ENCODE measurements at places on chromosomes 1 and 21.

- DNase-seq, result no peak
Measured at GRCh38 chr1:182426442-182427430, 23.2 kb upstream of the RGSL1 start.

GRCh38 chr21:14968029-14968428, 96.8 kb downstream of the NRIP1 start:
- DNase-seq, result no peak

GRCh38 chr1:222935239-222935900, 120.5 kb downstream of the DISP1 start:
- no peak for DNase-seq

DNA sequence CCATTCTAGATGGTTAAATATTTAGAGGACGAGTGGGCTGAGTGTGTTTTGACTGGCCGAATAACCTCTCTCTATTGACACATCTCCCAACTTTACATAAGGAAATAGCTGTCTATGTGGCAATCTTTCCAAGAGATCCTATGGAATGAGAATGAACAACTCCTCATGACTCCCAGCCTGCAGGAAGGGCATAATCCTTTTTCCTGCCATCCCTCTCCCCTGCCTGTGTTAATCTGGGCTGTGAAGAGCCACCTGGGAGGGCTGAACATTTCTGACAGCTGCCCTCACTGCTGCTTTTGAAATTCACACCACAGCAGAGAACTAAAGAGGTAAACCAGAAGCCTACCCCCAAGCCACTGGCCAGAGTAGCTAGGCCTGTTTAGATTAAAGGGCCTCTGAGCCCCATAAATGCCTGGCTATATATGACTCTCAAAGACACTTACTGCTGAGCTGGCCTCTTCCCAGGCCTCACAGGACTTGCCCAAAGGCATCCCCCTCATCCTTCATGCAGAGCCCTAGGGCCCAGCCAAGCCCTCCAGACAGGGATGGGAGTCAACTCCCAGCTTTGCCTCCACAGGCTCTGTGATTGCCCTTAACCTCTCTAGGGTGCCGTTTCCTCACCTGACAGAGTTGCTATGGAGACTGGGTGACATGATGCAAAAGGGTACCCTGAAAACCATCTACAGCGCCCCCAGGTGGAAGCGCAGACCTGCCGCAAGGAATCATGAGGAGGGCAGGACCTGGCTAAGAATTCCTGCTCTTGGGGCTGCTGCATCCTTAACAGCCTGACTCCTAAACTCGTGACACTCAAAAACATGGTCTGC, 42.0 kb upstream of the LDLRAP1 start:
- no peak for DNase-seq

GRCh38 chr1:19179597-19180264, 30.3 kb downstream of the UBR4 start:
- no peak for DNase-seq

GRCh38 chr1:102593276-102593675, 515.0 kb downstream of the COL11A1 start:
- no peak for DNase-seq

DNA sequence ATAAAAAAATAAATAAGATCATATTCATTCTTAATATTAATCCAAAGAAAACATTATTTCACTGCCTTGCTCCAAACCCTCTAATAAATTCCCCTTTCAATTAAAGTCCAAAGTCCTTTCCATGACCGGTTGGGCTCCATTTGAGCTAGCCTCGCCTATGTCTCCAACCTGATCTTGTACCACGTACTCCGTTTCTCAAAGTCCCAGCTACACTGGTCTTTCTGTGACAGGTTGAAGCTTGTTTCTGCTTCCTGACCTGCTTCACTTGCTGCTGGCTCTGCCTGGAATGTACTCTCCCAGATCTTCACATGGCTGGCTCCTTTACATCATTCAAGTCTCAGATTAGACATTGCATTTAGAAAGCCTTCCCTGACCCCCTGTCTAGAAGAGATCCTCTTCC, 16.4 kb downstream of the RPL5 start:
- no peak for DNase-seq

GRCh38 chr1:90486996-90487395, 230.1 kb downstream of the BARHL2 start:
- DNase-seq, result no peak

GRCh38 chr1:113190078-113190477, 117.1 kb downstream of the LRIG2 start:
- DNase-seq, result no peak

GRCh38 chr1:221633841-221634409, 108.0 kb downstream of the DUSP10 start:
- no peak for DNase-seq

- peak; percentile 93 for DNase-seq
Measured at GRCh38 chr1:234997201-234997895, 131.3 kb downstream of the TOMM20 start.

GRCh38 chr1:167763525-167764220, 41.9 kb downstream of the MPZL1 start:
- DNase-seq, result no peak

DNA sequence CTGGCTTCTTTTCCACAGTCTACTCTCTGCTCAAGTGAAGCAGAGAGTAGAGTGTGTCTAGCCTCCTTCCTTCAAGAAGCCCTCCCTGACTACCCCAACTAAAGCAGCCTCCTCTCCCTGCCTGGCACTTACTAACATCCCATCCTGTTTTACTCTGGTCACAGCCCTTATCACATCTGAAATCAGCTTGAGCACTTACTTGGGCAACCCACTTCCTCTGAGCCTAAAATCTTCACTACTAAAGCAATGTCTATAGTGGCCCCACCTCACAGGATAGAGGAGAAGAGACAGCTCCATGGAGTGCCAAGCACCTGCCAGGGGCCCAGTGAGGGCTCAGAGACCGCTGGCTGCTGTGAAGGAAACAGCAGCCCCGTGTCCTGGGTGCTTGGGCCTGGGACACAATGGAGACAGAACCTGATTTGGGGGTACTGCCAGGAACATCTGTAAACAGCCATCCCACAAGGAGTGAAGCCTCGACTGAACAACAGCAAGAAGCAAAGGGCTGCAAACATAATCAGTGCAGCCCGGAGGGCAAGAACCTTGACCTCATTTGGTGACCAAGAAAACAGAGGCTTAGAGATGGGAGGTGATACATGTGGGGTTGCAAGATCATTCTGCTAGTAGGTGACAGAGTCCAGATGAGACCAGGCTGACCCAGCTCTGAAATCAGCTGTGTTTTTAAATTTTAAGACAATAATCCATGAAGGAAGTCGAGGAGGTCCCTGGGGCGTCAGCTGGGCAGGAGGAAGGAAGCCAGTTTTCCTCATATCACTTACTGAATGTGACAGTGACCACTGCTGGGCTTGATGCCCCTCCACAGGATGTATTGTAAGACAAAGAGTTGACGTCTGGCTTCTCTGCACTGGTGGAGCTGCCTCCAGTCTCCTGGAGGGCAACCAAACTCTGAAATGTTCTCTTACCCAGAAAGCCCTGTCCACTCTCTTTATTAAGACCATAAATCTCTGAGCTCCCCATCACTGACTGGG, 710.6 kb downstream of the MATN1 start:
- no peak for DNase-seq

GRCh38 chr1:31976401-31976800, 37.3 kb upstream of the KHDRBS1 start:
- DNase-seq, result peak; percentile 39

DNA sequence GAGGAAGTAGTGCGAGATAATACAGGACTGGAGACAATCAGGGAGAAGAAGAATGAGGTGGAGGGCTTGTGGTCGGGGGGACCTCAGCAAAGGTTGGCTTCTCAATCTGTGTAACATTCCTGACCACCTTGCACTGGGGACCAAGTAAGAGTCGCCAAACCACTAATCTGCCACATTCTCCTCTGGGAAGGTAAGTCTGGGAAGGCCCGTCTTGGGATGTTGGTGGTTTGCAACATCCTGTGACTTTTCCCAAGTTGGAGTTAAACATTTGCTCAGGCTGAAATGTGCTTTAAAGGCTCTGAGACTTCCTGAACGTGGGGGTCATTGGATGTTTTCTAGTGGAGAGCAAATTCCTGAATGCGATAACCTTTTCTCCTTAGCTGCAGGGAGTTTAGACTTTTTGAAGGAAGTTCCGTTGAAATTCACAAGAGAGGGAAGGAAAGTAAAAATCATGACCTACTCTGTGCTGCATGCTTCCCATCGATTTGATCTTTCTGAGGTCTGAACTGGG, 325.9 kb downstream of the RPS6KC1 start:
- DNase-seq, result no peak

DNA sequence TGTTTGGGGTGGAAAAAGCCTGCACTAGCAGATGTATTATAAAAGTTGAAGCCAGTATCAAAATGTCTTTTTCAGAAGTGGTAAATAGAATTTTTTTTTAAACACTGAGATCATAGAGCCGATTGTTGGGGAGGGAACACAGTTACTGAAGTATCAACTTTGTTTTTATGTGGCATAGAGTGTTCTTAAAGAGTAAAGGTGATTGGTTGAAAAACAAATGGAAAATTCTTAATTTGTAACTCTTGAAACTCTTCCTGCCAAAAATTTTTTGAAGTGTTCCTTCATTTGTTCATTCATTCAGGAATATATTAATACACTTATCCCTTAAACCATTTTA, 83.3 kb downstream of the DISP1 start:
- DNase-seq, result no peak

GRCh38 chr1:3661631-3662030, 9.3 kb downstream of the TP73 start:
- DNase-seq, result no peak

- DNase-seq, result no peak
Measured at GRCh38 chr1:31959521-31960340, 21.6 kb upstream of the PTP4A2 start.

GRCh38 chr1:5515501-5515900, 476.7 kb downstream of the NPHP4 start:
- DNase-seq, result no peak

DNA sequence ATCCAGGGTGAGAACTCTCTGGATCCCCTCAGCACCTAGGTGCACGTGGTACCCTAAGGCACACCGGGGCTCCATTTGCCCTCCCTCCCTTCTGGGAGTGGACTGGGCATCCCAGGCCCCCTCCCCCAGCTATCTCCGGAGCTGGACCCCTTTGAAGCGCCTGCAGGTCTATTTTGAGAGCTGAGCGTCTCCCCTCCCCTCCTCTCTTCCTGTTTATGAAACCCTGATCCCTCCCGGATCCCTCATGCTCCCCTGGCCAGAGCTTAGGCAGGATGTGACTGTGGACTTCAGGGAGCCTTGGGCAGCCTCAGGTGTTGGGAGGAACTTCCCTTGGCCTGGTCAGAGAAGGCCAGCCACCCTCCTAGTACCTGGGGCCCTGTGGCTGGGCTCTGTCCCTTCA, 10.2 kb downstream of the RPS6KA1 start:
- DNase-seq, result no peak

GRCh38 chr1:209853676-209854075, 25.9 kb downstream of the UTP25 start:
- DNase-seq, result no peak

- peak; percentile 42 for DNase-seq
Measured at GRCh38 chr1:216222288-216222687, 201.0 kb downstream of the USH2A start.

- DNase-seq, result no peak
Measured at GRCh38 chr1:115717541-115717940, 51.0 kb downstream of the CASQ2 start.

DNA sequence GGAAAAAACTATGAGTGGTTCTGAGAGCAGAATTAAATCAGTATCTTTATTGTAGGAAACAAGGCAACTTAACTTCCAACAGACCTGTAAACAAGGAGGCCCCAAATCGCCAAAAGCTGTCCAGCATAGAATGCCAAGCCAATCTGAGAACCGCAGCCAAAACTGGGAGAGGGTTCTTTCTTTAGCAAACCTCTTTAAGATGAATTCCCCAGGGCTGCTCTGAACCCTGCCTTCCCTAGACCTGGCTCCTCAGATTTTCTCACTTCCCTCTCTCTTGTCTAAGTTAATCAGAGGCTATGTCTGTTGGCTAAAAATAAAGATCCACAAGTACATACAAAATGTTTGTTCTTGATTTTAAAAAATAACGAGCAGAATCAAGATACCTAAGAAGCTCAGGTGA, 141.4 kb downstream of the SMYD3 start:
- no peak for DNase-seq

- DNase-seq, result no peak
Measured at GRCh38 chr1:75797273-75797588, 549 bp downstream of the MSH4 start.

DNA sequence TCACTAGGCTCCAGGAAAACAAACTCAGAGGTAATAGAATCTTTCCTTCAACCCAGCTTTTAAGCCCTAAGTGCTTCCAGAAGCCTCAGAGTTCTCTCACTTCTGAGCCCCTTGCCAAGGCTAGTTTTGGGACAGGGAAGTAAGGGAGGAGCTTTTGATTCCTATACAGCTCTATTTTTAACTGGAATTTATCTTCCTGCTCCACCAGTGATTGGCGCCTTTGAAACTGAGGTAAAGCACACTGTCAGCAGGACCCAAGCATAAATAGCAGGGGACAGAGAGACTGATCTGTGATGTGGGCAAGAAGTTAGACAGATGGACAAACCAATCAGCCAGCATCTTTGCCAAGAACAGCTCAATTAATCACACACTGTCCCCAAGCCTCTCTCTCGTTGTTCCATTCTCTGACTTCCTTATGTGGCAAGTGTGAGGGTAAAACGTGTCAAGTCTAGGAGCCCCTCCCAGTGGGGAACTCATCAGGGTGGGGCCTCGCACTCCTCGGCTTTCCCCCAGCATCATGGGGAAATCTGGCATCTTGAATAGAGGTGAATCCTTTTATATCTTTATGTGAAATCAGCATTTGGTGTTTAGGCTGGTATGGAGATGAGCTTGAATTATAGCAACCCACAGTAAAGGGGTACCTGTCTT, 40.2 kb upstream of the MPZL1 start:
- no peak for DNase-seq

DNA sequence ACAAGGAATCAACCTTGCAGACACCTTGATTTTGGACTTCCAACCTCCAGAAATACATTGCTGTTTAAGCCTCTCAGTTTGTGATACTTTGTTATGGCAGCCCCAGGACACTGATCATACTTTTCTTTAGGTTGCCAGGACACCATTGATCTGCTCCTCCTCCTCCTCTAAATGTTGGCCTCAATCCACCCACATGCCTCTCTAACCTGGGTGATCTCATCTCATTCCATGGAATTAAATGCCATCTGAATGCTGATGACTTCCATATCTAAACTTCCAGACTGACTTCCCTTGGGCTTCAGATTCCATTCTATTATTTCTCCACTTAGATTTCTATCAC, 7.4 kb upstream of the PPP1R15B start:
- DNase-seq, result no peak

GRCh38 chr1:58346036-58346355, 200.5 kb downstream of the OMA1 start:
- no peak for DNase-seq

GRCh38 chr1:110185181-110185580, 24.9 kb upstream of the KCNC4 start:
- DNase-seq, result no peak

DNA sequence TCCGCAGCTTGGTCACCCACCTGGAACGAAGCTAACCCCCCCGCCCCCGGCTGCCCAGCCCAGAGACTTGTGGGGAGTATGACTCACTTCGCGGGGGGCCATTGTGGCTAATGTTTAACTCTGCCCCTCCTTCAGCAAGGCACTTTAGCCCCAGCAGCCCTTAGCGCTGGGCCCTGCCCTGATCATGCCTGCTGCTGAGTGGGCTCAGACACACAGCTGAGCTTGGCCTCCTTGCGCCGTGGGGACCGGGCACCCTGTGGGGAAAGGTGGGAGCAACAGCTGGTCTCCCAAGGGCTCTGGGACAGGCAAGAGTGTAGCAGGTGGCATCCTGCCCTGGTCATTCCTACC, 6.3 kb upstream of the LAD1 start:
- no peak for DNase-seq
